Fibroblast of skin of left quadriceps (primary cell): ENCODE measurements at places on chromosomes 13 and 19.
A peak's percentile ranks its signal among the peaks of the same experiment; 100 is the strongest.

DNA sequence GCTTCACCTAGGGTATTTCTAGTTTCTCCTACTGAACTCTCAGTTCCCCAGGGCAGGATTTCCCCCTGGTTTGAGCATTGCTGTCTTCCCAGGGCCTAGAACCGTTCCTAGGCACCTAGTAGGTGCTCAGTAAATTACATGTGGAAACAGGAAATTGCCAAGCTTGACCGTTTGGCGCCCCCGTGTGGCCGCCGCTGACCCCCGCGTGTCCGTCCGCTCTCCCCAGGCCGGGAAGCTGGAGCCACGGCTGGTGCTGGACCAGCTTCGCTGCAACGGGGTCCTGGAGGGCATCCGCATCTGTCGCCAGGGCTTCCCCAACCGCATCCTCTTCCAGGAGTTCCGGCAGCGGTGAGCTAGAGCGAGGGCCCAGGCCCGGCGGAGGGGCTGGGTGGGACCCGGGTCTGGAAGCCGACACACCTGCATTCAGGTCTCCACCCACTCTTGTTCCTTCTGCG is 55.5 kb downstream of the MYH14 start:
- DNase-seq: no peak

DNA sequence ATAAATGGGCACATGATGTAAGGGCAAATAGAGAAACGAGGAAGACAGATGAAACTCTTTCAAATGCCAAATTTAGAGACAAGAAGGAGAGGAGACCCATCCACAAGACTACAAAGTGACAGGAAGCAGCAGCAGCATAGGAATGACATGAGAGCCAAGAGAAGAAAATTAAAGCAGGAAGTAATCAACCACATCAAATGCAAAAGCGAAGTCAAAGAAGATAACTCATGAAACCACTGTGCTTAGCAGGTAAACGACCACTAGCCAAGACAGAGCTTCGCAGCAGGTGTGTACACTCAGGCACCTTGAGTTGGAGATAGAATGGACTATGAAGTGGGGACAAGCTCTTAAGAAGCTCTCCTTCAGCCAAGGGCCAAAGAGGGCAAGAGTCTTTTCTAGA is 64.1 kb downstream of the KLF12 start:
- no peak for DNase-seq

- no peak for DNase-seq
These were observed 349.1 kb downstream of the LIG4 start for GRCh38 chr13:107866032-107866940.

DNA sequence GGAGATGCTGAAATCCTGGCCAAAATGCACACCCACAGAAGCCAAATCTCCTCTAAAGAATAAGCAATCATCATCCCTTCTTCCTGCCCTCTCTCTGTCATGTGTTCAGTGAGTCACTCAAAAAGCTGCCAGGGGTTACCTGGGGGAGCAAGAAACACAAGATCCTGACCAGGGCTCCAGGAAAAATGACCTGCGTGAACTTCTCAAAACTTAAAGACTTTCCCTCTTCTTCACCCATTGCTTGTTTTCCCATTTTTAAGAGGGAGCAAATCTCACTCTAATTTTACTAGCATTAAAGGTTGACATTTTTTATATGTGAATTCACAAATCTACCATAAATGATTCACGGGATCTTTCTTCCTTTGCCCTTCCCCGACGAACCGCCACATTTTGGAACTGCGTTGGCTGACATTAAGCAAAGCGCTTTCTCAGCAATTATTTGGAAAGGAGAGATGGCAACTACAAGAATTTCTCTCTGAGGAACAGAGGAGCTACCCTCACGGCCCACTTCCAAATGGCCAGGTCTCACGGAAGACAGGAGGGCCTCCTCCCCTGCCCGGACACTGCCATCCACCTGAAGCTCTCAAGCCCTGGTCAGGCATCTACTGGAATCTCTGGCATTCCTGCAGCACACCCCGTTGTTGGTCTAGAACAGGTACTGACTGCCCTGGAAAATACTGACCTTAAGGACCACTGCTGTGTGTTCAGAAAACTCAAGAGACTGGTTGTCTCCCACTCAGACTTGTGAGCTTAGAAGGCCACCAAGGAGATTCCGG is 14.2 kb downstream of the TSHZ3 start:
- DNase-seq: no peak

- DNase-seq: no peak
These were observed 2190.3 kb upstream of the PCDH20 start for GRCh38 chr13:63605962-63606361.

DNA sequence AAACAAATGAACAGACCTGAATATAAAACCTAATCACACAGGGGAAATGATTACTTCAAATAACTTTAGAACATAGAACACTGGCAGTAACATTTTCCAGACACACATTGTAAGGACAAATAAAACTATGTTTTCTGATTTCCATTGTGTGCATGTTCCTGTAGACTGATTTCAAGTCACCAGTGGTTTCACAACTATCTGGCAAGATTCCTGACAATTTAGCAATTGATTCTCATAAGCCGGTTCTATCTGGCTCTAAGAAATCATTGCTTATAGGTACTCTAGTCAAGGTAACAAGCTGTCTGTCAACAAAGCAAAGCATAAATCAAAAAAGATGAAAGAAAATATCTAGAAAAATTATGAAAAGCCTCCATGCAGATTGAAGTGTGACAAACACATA is 19.6 kb upstream of the PCCA start:
- no peak for DNase-seq

- no peak for DNase-seq
These were observed 7.6 kb downstream of the SLC39A3 start for GRCh38 chr19:2732157-2732725.

GRCh38 chr13:100733261-100733660 is 58.7 kb upstream of the TMTC4 start:
- DNase-seq: no peak

DNA sequence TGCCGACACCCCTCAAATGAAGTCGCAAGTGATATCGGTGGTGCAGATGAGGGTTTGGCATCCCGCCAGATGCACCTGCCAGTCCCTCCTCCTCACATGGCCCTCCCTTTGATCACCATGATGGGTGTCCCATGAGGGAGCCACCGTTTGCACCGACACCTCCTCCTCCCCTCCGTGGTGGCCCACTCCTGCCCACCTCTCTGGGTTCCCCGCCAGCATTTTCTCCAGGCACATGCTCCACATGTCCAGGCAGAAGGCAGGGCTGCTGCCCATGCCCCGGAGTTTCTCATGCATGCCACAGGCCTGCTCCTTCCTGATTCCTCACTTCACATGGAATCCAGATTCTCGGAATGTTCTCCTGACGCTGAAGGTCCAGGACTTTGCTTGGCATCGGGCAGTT is 49.3 kb downstream of the COL4A2 start:
- DNase-seq: no peak

- peak; percentile 48 for DNase-seq
These were observed 1.1 kb downstream of the UBXN6 start for GRCh38 chr19:4456476-4456842.

DNA sequence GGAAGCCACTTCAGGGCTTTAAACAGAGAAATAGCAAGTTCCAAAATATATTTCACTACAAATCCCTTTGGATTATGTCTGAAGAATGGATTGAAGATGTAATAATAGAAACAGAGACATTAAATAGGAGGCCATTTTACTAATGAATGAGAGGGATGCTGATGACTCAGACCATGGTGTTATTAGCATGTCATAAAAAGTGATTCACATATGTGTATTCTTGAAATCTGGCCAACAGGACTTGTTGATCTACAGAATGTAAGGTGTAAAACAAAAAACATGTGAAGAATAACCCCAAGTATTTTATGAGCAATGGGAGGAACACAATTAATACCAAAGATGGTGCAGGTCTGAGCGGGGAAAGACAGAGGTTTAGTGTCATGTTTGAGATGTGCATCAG is 873.7 kb downstream of the SLITRK5 start:
- no peak for DNase-seq

- no peak for DNase-seq
These were observed 47.3 kb upstream of the CLDN10 start for GRCh38 chr13:95505265-95505664.

DNA sequence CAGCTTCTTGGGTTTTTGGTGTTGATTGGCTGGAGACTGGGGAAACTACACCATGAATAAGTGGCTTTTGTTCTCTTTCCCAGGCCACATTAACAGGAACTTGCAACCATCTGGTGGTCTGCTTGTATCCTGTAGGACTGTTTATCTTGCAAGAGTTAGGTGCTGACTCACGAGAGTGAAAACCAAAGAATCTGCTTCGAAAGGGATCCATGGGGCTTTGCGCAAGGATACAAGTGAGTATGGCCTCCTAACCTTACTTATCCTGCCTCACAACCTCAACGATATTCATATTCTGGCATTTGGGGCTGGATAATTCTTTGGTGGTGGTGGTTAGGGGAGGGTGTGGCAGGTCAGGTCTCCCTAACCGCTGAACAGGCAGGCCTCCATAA is 4.7 kb upstream of the SIGLECL1 start:
- no peak for DNase-seq

DNA sequence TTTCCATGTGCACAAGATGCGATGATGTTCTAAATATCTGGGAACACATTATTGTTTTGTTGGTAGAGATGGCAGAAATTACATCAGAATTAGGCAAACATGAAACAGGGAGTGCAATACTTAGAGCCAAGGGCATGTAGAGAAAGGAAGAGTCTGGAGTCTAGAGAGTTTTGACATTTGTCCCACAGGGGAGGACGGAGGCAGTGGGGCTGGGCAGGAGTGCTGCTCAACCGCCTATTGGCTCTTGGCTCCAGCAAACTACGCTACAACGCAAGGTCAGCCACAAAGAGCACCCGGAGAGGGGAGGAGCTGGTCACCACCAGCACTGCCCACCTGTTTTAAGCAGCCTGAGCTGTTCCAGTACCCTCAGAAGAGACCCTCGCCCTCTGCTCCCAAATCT is 108.3 kb downstream of the ABCC4 start:
- DNase-seq: no peak

DNA sequence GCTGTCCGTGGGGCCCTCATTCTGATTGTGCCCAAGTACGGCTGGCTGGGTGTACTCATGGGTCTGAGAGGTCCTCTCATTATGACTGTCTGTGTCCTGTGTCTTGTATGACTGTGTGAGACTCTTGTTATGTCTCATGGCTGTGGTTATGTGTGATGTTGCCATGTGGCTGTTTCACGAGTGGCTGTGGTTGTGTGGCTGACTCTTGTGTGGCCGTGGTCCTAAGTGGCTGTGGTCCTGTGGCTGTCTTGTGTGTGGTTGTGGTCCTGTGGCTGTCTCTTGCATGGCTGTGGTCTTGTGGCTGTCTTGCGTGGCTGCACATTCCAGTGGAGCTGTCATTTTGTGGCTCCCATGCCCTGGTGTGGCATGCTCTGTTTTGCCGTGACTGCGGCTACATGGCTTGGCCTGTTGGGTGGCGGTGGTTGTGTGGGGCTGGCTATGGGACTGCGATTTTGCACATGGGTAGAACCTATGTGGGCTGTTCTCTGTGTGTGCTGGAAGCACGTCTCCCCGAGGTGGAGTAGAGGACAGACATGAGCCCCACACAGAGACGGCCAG is 2.5 kb downstream of the LYL1 start:
- no peak for DNase-seq

GRCh38 chr19:40331052-40331451 is 17.1 kb downstream of the C19orf47 start:
- DNase-seq: no peak

DNA sequence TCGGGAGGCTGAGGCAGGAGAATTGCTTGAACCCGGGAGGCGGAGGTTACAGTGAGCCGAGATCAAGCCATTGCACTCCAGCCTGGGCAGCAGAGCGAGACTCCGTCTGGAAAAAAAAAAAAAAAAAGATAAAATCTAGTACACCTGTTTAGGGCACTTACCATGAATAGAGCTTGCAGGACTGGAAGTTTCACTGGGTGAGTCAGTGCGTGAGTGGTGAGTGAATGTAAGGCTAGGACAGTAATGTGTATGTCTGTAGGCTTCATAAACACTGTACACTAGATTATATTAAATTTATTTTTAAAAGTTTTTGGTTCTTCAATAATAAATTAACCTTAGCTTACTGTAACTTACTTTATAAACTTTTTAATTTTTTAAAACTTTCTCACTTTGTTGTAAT is 22.9 kb downstream of the PPP5C start:
- DNase-seq: no peak

GRCh38 chr13:105670179-105670990 is 865.1 kb downstream of the EFNB2 start:
- no peak for DNase-seq

DNA sequence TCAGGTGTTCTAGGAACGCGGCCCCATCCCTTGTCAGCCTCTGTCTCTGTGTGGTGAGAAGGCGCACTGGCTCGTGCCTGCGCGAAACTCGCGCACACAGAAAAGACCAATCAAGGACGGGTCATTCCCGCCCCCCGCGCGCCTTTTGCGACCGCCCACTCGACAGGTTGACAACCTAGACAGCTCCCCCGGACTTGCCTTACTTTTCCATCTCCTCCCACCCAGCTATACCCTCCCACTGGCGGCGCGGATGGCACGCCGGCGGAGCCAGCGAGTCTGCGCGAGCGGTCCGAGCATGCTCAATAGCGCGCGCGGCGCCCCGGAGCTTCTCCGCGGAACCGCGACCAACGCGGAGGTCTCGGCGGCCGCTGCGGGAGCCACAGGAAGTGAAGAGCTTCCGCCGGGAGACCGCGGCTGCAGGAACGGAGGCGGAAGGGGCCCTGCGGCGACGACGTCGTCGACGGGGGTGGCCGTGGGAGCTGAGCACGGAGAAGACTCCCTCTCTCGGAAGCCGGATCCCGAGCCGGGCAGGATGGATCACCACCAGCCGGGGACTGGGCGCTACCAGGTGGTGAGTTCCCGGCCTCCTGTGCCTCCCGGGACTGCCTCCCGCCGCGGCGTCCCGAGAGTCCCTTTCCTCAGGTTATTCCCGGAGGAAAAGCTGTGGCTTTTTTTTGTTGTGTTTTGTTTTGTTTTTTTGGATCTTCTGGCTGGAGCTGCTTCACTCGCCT is at the start of gene NDFIP2:
Gene NDFIP2, plus strand, starts transcription at position 202 of the 731 bp plus-strand sequence. Its CDS starts 49 bp downstream, at position 251.
- peak; percentile 52 for DNase-seq

- DNase-seq: no peak
These were observed 199.0 kb downstream of the NUFIP1 start for GRCh38 chr13:44790289-44790688.

DNA sequence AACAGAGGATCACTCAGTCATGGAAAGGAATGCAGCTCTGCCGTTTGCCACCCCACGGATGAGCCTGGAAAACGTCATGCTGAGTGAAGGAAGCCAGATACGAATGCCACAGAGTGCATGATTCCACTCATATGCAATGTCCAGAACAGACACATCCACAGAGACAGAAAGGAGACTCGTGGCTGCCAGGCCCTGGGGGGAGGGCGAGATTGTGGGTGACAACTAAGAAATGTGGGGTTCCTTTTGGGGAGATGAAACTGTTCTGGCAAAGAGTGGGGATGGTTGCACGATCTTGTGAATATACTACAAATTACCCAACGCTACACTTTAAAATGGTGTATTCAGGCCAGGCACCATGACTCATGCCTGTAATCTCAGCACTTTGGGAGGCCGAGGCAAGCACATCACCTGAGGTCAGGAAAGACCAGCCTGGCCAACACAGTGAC is 27.2 kb upstream of the NAPA start:
- DNase-seq: no peak
